ENCODE measurements at places on chromosomes 5 and 9. TPM values are rescaled to one million over a fixed set of nuclear protein-coding genes. Genes with fewer than 3 reads are reported as not detected.

INSL4 gene
- total RNA-seq = not detected

DNA sequence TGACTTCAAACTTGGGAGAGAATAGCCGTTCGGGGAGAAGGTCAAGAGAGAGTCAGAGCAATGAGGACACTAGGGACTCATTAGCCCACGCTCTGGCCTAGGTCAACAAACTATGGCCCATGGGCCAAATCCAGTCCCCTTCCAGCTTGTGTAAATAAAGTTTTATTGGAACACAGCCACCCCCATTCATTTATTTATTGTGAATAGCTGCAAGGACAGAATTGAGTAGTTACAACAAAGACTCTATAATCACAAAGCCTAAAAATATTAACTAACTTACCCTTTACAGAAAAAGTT is 33.1 kb upstream of the TRIM32 start:
- H3K27me3 ChIP-seq = no peaks in the 10 kb centered on the region
- H3K4me3 ChIP-seq = no peak overlapping the region
- H3K4me1 ChIP-seq = no peaks in the 10 kb centered on the region

ZNF879 gene
- 8.1 TPM for total RNA-seq

- no peak overlapping the region for H3K4me3 ChIP-seq
- H3K36me3 ChIP-seq = peaks cover 3% of the 10 kb centered on the region
- H3K27me3 ChIP-seq = no peaks in the 10 kb centered on the region
- no peak overlapping the region for H3K27ac ChIP-seq
Observed at GRCh38 chr5:61123145-61123544, 39.1 kb downstream of the SMIM15 start.

Measured in activated naive CD8-positive, alpha-beta T cell treated with anti-CD3 and anti-CD28 coated beads, Interleukin-2, amount 10 ng/mL, durations not matched to agents 7 days and 5 days (primary cell).